ENCODE measurements at places on chromosomes 7 and 10.

GRCh38 chr10:48251525-48252353, 22.8 kb downstream of the FRMPD2 start:
- DNase-seq, result no peak

- DNase-seq, result no peak
Observed at GRCh38 chr10:112497347-112497950, 50.4 kb downstream of the VTI1A start.

- DNase-seq, result no peak
Observed at GRCh38 chr7:35267411-35267810, 13.5 kb upstream of the TBX20 start.

GRCh38 chr7:77838929-77839491, 40.4 kb downstream of the PHTF2 start:
- no peak for DNase-seq

- no peak for DNase-seq
Observed at GRCh38 chr10:59805014-59805413, 51.8 kb upstream of the MRLN start.

GRCh38 chr7:104192434-104192833, 15.4 kb downstream of the ORC5 start:
- DNase-seq, result no peak

GRCh38 chr10:62154231-62154630, 114.4 kb downstream of the RTKN2 start:
- no peak for DNase-seq

DNA sequence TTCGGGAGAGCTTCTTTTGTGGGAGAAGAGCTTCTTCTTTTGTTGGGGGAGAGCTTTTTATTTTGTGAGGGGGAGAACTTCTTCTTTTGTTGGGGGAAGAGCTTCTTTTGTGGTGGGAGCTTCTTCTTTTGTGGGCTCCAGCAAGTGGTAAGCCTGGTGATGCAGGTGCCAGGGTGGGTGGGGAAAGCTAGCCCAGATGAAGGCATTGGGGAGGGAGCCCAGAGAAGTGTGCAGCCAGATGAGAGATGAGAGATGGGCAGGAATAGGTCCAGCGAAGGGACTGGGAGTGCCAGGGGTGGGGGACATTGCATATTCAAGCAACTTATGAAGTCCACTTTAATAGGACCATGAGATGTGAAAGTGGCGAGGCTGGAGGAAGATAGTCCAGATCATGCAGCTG, 9.7 kb downstream of the ADRA2A start:
- DNase-seq, result no peak

GRCh38 chr7:12727455-12728191, 40.2 kb downstream of the ARL4A start:
- DNase-seq, result no peak

GRCh38 chr10:114437473-114438292, 33.4 kb upstream of the AFAP1L2 start:
- no peak for DNase-seq

All from mesothelial cell of epicardium (in vitro differentiated cells).